Inflammatory macrophage treated with lipopolysaccharide for 4 hours (primary cell): ENCODE measurements at places on chromosomes 3 and 15.

GRCh38 chr3:148147903-148148302 is 549.8 kb upstream of the AGTR1 start:
- no peak for DNase-seq

GRCh38 chr3:112293368-112294321 is at the start of gene SLC9C1:
SLC9C1 (minus strand) TSS chr3:112294216; CDS start chr3:112286791, 7,425 bp downstream.
- DNase-seq, result peak; percentile 66

GRCh38 chr3:25652921-25653320 is 11.8 kb downstream of the TOP2B start:
- DNase-seq, result no peak

DNA sequence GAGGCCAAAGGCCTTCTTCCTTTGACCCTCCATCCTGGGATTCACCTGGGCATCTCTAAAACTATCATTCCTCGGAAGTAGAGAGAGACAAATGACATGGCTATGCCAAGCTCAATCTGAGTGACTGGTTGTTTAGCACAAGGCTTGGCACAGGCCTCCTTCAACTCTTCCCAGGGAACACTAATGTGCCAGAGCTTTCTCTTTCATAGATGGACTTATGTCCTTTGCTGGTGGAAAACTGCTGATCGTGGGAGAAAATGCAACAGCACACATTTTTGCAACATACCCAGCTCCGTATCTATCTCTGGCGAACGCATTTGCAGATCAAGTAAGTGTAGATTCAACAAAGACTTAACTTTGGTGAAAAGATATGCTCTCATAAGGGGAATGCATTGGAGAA is 36.5 kb downstream of the AQP9 start:
- no peak for DNase-seq

DNA sequence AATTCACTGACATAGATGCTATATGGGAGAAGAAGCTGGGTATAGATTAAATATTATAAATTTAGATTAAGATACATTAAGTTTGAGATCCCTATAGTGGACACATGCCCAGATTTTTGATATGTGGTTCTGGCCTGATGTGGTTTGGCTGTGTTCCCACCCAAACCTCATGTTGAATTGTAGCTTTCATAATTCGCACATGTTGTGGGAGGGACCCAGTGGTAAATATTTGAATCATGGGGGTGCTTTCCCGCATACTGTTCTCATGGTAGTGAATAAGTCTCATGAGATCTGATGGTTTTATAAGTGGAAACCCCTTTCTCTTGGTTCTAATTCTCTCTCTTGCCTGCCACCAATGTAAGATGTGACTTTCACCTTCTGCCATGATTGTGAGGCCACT is 189.4 kb upstream of the CD96 start:
- DNase-seq, result no peak

DNA sequence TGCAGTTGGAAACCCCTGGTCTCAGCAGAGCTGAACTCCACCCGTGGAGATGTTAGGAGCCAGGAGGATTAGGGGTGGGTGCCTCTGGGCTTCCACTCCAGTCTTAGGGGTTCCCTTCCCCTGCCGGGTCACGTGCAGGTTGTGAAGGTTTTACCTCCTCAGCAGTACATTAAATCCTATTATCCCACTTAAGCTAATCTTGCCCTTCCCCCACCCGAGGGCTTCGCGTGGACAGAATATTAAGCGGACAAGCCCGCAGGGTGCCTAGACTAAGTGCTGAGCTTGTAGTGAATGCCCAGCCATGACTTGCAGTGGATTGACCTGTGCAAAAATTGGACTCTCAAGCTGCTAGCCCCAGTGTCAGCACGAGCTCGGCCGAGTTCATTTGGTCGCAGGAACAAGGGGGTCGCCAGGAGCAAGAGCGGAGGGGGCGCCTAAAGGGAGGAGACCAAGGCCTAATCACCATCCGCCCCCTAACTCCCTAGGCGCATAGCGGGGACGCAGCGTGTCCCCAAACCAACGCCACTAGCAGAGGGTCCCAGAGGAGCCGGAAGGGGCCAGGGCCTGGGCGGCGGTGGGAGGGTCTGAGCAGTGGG is 498 bp upstream of the SEMA4B start:
- DNase-seq, result no peak

- DNase-seq, result no peak
Measured at GRCh38 chr3:89577637-89578530, 470.5 kb downstream of the EPHA3 start.

DNA sequence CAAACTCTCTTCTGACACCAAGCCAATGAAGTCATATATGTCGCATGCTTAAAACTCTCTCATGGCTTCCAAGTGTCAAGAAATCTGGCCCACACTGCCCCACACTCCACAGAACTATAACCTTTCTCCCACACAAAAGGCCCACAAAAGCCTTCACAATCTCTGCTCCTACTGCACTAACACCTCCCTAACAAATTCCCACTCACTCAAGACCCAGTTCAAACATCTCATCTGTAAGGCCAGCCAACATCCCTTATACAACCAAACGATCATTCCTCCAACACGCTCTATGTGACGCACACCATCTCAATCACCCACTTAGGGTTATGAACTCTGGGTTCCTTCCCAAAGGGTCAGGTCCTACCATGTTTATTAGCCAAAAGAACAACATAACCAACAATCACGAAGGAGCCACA is 13.5 kb downstream of the TBC1D2B start:
- no peak for DNase-seq

DNA sequence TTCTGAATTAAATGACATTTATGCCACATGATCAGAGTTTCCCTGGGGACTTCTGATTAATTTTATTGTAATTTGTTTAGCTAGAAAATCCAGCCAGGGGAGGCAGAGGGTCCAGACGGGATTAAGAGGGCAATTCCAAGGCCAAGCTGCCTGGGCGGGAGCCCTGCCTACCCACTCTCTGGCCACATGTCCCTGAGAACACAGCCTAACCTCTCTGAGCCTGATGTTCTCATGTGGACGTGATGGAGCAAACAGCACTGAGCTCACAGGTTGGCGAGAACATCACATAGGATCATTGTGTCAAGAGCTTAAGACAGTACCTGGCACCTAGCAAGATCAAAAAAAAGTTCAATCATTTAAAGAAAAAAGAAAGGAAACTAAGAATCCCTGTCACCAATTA is 1.0 kb downstream of the LRRC2 start:
- DNase-seq, result no peak

- peak; percentile 22 for DNase-seq
Measured at GRCh38 chr15:92934716-92935115, 34.6 kb downstream of the CHD2 start.
